ENCODE measurements at places on chromosomes 2 and 18. TPM values are rescaled to one million over a fixed set of nuclear protein-coding genes. Genes with fewer than 3 reads are reported as not detected.

TSPYL6 gene
- total RNA-seq, result not detected

ATG4B gene
- total RNA-seq, result 52.5 TPM

PARD3B gene
- total RNA-seq, result 19.0 TPM

GKN2 gene
- total RNA-seq, result not detected

CCDC85A gene
- 15.4 TPM for total RNA-seq

ZNF385B gene
- total RNA-seq, result not detected

ACTG2 gene
- not detected for total RNA-seq

GPAT2 gene
- total RNA-seq, result 6.5 TPM

CDK15 gene
- not detected for total RNA-seq

SERPINB10 gene
- 0.07 TPM for total RNA-seq

Data from thoracic aorta endothelial cell (primary cell).